ENCODE measurements at places on chromosomes 11 and 22. TPM values are rescaled to one million over a fixed set of nuclear protein-coding genes. Genes with fewer than 3 reads are reported as not detected.

GRCh38 chr11:68044898-68045351 is 6.1 kb downstream of the TCIRG1 start:
- DNase-seq: no peak

GRCh38 chr11:134349802-134350355 is 18.1 kb downstream of the GLB1L2 start:
- no peak for DNase-seq

ABCC8 gene
- total RNA-seq: 1.9 TPM

GRCh38 chr11:57637626-57638004 is 12.1 kb downstream of the YPEL4 start:
- no peak for DNase-seq

GRCh38 chr11:11000579-11001283 is 142.9 kb upstream of the ZBED5 start:
- no peak for DNase-seq

PLA2G6 gene
- total RNA-seq: 30.9 TPM

DEFB108B gene
- total RNA-seq: not detected

GRCh38 chr11:11171854-11172253 is 181.2 kb downstream of the CSNK2A3 start:
- DNase-seq: no peak

TXN2 gene
- total RNA-seq: 64.4 TPM

TBX10 gene
- not detected for total RNA-seq

- DNase-seq: peak; percentile 88
Measured at GRCh38 chr22:50157709-50158375, 12.7 kb upstream of the PANX2 start.

CCDC89 gene
- total RNA-seq: 1.5 TPM

DNA sequence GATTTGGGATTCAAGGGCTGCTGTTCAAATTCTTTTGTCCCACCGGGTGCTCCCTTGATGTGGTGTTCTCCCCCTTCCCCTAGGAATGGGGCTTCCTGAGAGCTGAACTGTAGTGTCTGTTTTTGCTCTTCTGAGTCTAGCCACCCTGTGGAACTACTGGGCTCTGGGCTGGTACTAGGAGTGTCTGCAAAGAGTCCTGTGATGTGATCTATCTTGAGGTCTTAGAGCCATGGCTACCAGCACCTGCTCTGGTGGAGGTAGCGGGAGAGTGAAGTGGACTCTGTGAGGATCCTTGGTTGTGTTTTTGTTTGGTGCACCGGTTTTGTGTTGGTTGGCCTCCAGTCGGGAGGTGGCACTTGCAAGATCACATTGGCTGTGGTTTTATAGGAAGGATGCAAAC is 46.2 kb downstream of the OR2AT4 start:
- DNase-seq: no peak

TRIM3 gene
- 24.5 TPM for total RNA-seq

CDC45 gene
- total RNA-seq: 6.5 TPM

DNA sequence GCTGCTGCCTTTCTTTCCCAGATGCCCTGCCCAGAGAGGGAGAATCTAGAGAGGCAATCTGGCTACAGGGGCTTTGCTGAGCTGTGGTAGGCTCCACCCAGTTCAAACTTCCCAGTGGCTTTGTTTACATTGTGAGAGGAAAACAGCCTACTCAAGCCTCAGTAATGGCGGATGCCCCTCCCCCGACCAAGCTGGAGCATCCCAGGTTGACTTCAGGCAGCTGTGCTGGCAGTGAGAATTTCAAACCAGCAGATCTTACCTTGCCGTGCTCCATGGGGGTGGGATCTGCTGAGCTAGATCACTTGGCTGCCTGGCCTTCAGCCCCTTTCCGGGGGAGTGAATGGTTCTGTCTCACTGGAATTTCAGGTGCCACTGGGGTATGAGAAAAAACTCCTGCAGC is 12.2 kb downstream of the BDNF start:
- no peak for DNase-seq

GRCh38 chr11:34890089-34890488 is 26.1 kb downstream of the APIP start:
- no peak for DNase-seq

LIF gene
- total RNA-seq: 8.1 TPM

SCN3B gene
- total RNA-seq: 0.86 TPM

GRCh38 chr11:103091064-103091800 is 728 bp downstream of the DCUN1D5 start:
- DNase-seq: peak; percentile 11

GRCh38 chr11:4084406-4085125 is 10.0 kb upstream of the RRM1 start:
- DNase-seq: no peak

- no peak for DNase-seq
Measured at GRCh38 chr11:32659672-32660071, 76.0 kb downstream of the EIF3M start.

DNA sequence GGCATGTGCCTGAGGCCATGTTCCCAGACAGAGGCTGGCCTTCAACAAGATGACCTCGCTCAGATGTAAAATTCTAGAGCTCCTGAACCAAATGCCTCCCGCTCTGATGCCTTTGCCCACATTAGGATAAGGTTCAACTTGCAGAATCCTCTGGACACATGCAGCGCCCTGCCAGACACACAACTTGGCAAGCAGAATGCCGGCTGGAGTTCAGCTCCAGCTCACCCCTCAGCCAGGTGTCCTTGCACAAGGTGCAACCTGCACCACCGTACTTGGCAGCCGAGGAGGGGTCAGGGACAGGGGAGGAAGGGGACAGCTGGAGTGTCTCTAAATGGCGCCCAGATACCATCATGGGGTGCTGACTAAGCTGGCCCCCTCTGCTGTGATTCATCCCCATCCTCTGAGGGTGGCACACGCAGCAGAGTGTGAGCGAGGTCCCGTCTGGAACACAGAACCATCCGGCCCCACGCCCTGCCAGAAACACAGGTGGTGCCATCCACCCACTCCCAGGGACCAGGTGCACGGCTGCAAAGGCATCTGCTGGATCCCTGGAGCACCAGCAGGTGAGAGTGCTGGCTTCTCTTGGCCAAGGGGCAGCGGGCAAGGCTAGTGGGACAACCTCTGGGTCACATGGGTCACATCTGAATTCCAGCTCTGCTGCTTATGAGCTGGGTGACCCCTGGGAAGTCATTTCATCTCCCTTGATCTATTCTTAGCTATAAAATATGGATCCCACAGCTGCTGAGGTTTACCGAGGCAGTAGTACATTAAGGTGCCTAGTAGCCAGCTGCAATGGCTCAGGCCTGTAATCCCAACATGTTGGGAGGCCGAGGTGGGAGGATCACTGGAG is 12.8 kb downstream of the ZMAT5 start:
- DNase-seq: no peak

GRCh38 chr11:12799334-12799835 is 125.2 kb downstream of the TEAD1 start:
- DNase-seq: no peak
